ENCODE measurements at places on chromosomes 5 and 9.

DNA sequence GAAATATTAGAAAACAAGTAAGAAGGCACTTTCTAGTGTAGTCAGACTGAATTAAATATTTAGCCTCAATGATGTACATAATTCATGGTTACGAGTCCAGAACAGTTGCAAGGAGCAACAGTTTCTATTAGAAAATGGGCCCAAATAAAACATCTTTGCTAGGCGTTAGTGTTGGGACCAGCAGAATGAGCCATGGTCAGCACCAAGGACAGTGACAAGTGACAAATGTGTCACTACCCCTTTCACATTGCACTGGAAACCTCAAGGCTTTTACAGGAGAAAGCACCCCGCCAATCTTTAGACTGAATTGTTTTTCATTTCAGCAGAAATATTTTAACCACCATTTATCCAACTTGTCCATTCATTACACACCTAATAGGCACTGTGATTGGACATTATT lies 301.3 kb upstream of the ADCY2 start:
- DNase-seq = peak; percentile 56

- no peak for DNase-seq
These were observed 270.2 kb downstream of the SLF1 start for GRCh38 chr5:94888674-94889073.

- DNase-seq = peak; percentile 18
These were observed 23.9 kb downstream of the LARP1 start for GRCh38 chr5:154779105-154779504.

GRCh38 chr9:107455425-107456135 lies 34.0 kb downstream of the KLF4 start:
- no peak for DNase-seq

DNA sequence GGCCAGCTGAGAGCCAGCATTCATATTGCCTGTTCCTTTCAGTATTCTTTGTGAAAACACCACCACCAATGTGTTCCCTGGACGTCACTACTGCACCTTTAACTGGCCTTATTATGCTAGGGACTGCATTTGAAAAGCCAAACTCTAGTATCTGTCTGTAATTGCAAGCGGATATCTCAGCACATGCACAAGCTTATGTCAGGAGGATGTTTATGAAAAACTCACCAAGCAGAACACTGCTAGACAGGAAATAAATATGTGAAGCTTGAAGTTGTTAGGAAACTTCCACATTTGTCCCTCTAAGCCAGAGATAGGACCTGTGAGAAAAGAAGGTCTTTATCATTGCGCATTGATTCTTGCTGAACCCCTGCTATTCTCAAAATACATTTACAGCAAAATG lies 135.4 kb upstream of the CCDC152 start:
- DNase-seq = no peak

- peak; percentile 27 for DNase-seq
These were observed 47.5 kb downstream of the DBH start for GRCh38 chr9:133683586-133684120.

DNA sequence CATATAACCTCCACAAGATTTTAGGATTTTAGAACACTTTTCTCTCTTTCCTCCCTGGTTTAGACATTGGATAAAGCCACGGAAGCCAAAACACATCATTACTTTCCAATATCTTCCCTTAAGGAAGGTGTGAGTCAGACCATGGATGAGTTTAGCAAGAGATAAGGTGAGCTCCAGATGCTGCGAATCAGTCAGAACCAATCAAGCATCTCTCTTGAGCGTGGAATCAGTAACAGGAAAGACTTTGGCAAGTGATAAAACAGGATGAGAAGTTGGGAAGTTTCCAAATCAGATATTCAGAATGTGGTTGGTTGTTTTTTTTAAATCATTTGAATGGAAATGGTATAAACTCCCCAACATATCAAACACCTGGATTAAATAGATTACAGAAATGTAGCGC lies 397.8 kb downstream of the EFNA5 start:
- DNase-seq = no peak
